ENCODE measurements at places on chromosomes 5 and 9. TPM values are rescaled to one million over a fixed set of nuclear protein-coding genes. Genes with fewer than 3 reads are reported as not detected.

The TMEM141 gene
- total RNA-seq = 366 TPM

The HAPLN1 gene
- 3.8 TPM for total RNA-seq

The PDCD1LG2 gene
- 1.0 TPM for total RNA-seq

The LCN12 gene
- total RNA-seq = 8.6 TPM

The SKP2 gene
- 20.2 TPM for total RNA-seq

The NAIP gene
- total RNA-seq = 7.7 TPM

The DBN1 gene
- total RNA-seq = 18.8 TPM

The ARHGEF39 gene
- 34.0 TPM for total RNA-seq

The SAPCD2 gene
- total RNA-seq = 57.8 TPM

The IL3 gene
- total RNA-seq = not detected

The RELL2 gene
- total RNA-seq = 6.7 TPM

The DIMT1 gene
- 12.4 TPM for total RNA-seq

The CLIC3 gene
- 15.4 TPM for total RNA-seq

The GPR150 gene
- 0.27 TPM for total RNA-seq

Measured in colonic mucosa (tissue), 4 donors.